Foreskin keratinocyte (primary cell): ENCODE measurements at places on chromosomes 4 and X.

GRCh38 chr4:123821861-123822260 is 425.3 kb downstream of the SPRY1 start:
- DNase-seq, result peak; percentile 34

GRCh38 chr4:78551420-78552351 is at the start of gene ANXA3:
TSS of gene ANXA3 (plus strand) at chr4:78551770. CDS start at chr4:78554474, 2,704 bp downstream.
- DNase-seq, result no peak

DNA sequence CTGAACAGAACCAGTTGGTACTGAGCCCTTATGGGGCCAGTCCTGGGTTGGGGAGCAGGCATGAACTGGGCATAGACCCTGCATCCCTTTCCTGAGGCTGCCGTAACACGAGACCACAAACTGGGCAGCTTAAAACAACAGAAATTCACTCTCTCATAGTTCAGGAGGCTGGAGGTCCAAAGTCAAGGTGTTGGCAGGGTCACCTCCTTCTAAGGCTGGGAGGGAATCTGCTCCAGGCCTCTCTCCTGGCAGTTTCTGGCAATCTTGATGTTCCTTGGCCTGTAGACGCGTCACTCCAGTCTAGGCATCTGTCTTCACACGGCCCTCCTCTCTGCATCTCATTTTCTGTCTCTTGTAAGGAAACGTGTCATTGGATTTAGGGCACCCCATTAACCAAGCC is 19.8 kb upstream of the SORCS2 start:
- DNase-seq, result no peak

GRCh38 chr4:184807797-184808712 is 17.7 kb downstream of the ACSL1 start:
- DNase-seq, result peak; percentile 68

GRCh38 chrX:1153940-1154339 is 58.5 kb downstream of the CRLF2 start:
- no peak for DNase-seq

DNA sequence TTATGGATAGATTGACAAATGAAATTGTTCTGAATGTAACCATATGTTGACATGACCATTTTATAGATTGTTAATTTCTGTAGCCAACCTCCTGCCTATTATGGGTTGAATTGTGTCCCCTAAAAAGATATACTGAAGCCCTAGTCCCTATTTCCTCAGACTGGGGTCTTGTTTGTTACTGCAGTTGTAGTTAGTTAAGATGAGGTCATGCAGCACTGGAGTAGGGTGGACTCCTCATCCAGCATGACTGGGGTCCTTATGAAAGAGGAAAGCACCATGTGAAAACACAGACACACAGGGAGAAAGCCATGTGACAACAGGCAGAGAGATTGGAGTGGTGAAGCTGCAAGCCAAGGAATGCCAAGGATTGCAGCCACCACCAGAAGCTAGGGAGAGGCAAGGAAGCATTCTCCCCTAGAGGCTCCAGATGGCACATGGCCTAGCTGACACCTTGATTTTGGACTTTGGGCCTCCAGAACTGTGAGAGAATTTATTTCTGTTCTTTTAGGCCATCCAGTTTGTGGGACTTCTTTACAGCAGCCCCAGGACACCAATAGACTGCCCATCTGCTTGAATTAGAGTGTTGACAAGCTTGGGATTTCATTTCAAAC is 14.0 kb downstream of the MTM1 start:
- no peak for DNase-seq

GRCh38 chr4:169774466-169775445 is 17.0 kb upstream of the HPF1 start:
- DNase-seq, result no peak

GRCh38 chr4:71978210-71978835 is 53.5 kb upstream of the NPFFR2 start:
- no peak for DNase-seq

GRCh38 chrX:139825618-139826017 is 107.2 kb downstream of the ATP11C start:
- no peak for DNase-seq

DNA sequence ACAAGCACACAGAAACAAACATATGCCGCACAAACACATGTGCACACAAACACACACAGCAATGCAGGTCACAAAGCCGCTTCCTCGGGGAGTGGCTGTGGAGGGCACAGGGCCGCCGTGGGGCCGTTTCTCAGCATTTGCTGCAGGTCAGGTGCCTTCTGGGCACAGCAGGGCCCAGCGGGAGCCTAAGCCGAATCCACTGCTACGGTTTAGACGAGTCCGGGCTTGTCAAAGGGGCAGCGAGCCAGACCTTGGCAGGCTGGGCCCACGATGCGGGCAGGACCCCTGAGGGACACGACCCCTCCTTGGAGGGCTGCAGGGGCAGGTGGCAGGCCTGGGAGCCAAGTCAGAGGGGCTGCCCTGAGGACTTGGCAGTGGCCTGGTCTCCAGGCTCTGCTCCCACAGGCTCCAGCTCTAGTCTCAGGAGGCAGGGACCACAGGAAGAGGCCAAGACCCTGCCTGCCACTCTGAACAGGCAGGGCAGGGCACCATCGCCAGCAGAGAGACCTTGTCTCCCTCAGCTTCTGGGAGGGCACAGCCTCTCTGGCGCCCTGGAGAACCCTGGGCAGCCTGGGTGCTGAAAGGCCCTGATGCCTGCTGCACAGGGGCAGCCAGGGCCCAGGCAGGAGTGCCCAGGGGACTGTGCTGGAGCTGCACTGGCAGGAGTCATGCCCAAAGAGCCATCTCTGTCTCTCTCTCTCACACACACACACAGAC is 5.5 kb upstream of the ATP2B3 start:
- DNase-seq, result no peak

DNA sequence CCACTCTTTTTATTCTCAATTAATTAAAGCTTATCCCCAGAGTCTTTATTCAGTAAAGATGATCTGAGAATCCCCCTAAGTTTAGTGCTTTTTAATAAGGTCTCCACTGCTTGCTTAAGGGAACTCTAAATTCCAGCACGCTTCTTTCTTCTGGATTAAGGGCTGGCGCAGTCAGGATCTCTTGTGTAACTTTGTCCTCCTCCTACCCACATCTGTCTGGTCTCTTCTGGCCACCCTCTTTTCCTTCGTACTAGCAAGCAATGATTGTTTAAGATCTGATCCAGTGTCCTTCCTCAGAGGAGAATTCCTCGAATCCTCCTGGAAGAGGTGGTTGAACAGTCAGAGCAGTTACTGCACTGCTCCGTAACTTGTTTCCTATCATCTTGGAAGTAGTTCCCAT is 14.0 kb upstream of the PAQR3 start:
- DNase-seq, result no peak

GRCh38 chrX:96538104-96538725 is 146.4 kb upstream of the DIAPH2 start:
- DNase-seq, result peak; percentile 38

- peak; percentile 12 for DNase-seq
Measured at GRCh38 chr4:98908703-98909262, 20.1 kb downstream of the EIF4E start.

DNA sequence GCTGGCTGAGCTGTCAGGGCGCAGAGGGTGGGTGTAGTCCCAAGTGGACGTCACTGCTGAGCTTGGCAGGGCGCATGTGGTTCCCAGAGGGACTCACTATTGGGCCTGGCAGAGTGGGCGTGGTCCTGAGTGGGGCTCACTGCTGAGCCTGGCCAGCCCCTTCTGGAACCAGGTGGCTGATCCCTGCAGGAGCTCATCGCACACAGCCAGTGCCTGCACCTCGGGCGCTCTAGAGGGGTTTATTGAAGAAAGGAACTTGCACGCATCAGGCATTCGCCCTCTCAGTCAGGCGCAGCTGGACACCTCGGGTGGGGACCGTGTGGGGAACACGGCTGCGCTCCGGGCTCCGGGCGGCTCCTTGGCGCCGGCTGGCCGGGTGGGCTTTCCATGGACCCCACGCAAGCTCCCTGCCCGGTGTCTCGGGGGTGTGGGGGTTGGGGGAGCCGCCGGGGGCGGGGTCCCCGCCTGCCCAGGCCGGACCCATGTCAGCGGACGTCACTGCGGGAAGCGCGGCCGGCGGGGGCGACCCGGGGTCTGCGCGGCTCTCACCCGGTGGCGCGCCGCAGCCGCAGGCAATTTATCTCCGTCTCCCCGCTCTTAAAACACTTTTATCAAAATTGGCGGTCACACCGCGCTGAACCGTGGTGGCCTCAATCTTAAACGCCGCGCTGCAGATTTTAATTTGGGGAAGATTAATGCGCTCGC is 65.4 kb upstream of the NKX1-1 start:
- no peak for DNase-seq

DNA sequence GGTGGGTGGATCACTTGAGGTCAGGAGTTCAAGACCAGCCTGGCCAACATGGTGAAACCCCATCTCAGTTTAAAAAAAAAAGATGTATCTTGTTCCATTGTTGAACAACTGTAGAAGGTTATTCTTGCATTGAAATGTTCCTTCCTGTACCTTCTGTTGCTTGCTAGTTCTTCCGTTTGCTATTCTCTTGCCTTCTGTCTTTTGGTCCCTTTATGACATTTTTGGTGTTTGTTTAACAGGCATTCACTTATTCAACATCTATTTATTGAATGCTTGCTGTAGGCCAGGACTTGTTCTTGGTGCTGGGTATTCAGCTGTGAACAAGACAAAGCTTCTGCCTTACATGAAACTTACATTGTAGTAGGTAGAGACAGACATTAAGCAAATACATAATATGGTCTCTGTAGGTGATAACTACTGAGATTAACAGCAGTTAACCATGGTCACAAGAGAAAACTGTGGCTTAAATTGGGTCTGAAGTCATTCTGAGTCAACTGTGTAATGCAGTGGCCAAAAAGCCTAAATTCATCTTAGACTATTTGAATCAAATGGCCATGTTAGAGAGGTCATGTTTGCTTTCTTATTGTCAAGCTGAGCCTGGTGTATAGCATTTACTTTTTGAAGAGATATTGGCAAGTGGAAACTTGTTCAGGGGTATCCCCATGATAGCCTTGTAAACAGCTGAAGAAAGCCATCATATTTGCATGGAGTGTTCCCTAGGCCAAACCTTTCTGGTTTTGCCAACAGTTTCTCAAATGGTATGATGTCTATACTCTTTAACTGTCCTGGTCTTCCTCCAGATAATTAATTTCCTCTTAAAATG is 35.6 kb downstream of the GAB1 start:
- DNase-seq, result no peak

- DNase-seq, result peak; percentile 58
Measured at GRCh38 chr4:4216648-4217047, 10.1 kb downstream of the OTOP1 start.

- no peak for DNase-seq
Measured at GRCh38 chr4:29009908-29010307, 1710.3 kb upstream of the PCDH7 start.

DNA sequence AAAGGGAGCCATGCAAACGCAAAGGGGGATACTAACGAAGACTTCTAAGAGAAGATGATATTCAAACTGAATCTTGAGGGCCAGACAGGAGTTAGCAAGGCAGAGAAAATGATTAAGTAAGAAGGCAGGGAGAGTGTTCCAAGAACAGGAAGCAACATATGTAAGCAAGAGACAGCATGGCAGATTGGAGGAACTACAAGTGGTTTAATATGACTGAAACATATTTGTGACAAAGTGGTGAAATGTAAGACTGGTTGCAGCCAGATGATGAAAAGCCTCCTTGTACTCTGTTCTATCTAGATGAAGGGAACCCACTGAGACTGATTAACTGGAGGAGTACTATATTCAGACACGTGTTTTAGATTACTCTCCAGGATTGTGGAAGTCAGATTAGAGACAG is 116.6 kb upstream of the DIAPH2 start:
- no peak for DNase-seq

DNA sequence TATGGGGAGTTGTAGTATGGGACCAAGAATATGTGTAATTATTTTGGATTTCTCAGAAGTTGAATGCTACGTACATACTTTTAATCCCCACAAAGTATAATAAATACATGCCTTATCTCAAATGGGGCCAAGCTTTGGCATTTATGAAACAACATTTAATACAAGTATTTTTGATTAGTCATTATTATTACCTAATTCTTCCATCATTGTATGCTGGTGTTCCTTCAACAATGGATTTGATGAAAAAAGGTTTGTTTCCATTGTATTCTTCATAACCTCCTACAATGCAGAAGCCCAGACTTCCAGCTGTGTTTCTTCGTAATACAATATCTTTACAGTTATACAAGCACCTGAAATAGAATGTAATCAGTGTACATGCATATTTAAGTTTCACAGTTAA is 83.8 kb downstream of the FIP1L1 start:
- no peak for DNase-seq

- no peak for DNase-seq
Measured at GRCh38 chrX:567891-568290, 62.7 kb upstream of the SHOX start.

DNA sequence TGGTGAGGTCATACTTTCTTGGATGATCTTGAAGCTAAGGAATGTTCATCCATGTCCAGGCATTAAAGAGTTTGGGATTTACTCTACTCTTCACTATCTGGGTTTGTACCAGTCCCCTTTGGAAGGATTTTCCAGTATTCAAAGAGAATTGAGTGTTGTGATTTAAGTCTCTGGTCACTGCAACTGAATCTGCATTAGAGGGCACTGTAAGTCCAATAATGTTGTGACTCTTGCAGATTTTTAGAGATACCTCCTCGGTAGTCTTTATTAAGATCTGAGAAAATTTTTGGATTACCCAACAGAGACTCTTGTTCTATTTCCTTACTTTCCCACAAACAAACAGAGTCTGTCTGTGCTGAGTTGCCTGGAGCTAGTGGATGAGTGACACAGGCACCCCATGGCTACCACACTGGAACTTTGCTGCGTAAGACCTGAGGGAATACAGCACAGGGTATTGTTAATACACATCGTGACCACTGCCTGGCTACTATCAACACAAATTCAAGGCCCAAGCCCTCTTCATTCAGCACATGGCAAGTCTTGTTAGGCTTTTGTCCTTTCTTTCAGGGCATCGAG is 357.1 kb upstream of the KLHL4 start:
- no peak for DNase-seq

- DNase-seq, result no peak
Measured at GRCh38 chrX:87728024-87728423, 210.4 kb downstream of the KLHL4 start.

GRCh38 chrX:77087529-77088169 is 359.5 kb upstream of the FGF16 start:
- DNase-seq, result no peak

DNA sequence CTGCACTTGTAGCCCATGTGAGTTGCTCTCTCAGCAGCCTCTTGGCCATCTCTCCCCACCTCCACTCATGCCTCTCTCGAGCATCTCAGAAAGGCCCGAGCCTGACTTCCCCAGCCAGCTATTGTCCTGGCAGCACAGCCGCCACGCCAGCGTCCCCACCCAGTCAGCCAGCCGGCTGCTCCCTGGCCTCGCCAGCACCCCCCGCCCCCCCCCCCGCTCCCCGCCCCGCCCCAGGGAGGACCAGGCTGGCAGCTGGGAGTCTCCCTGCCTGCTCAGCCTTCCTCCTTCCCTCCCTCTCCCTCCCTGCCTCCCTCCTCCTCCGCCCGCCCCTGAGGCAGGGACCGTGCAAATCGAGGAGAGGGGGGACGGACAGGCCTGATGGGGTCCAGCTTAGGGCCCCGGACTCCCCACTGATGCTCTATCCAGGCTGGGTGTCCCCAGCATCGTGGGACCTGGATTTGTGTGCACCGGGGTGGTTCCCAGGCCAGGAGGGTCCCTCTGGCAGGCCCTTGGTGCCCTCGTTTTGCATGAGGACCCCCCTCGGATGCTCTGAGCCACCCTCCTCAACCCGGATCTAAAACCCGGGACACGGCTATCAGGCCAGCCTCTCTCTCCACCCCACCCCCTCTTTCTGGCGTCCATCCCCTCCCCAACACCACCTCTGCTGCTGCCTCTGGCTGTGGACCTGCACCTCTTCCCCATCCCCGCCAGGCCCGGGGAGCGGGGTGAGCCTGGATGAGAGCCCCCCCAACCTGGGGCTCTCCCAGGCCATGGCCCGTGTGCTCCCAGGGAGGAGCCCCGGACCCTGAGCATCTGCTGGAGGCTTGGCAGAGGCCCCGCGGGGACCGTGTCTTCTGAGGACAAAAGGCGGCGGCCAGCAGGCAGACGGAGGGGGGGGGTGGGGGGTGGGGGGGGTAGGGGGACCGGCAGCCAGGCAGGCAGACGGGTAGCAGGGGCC is at the start of gene GPR173:
GPR173 (plus strand) TSS at position 621 of the 958 bp plus-strand sequence. CDS start 27,833 bp downstream, outside the sequence.
- DNase-seq, result no peak
